ENCODE measurements at places on chromosomes 12 and 14.

DNA sequence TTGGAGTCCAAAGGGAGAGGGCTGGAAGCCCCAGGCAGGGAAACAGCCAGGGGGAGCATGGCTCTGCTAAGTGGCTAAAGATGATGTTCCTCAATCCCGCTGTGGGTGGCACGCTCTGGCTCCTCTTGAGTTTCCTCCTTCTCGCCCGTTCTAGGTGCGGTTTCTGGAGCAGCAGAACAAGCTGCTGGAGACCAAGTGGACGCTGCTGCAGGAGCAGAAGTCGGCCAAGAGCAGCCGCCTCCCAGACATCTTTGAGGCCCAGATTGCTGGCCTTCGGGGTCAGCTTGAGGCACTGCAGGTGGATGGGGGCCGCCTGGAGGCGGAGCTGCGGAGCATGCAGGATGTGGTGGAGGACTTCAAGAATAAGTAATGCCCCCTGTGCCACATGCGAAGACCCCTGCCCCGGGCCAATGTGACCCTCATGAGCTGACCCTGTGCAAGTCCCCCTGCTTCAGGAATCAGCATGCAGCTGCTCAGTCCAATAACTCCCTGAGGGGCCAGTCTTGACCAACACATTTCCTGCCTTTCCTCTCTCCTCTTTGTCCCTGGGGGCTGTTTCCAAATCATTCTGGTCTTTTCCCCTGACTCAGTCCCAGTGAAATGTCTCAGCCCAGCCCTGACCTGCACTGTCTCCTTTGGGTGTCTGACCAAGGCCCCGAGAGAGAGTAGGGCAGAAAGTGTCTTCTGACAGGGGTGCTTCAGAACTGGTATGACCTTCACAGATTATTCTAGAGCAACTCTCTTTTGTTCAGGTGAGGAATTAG is 2.1 kb downstream of the KRT7 start:
- DNase-seq: peak; percentile 66

- no peak for DNase-seq
Observed at GRCh38 chr12:19709889-19710288, 270.6 kb downstream of the AEBP2 start.

DNA sequence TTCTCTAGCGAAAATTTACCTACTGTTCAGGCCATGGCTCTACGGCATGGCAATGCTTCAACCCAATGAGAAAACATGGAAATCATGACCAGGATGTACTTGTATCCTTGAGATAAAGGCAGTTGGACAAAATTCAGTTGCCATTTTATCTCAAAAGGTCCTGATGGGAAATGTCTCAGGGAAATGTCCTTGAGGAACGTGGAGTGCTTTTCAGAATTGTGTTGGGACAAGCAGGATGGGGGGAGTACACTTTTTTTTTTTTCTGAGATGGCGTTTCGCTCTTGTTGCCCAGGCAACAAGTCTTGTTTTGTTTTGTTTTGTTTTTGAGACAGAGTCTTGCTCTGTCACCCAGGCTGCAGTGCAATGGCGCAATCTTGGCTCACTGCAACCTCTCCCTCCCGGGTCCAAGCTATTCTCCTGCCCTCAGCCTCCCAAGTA is 86.8 kb upstream of the EIF5 start:
- no peak for DNase-seq

GRCh38 chr14:28467611-28468010 is 299.0 kb upstream of the FOXG1 start:
- DNase-seq: no peak

GRCh38 chr12:93706824-93707223 is 29.6 kb downstream of the CRADD start:
- DNase-seq: peak; percentile 62

DNA sequence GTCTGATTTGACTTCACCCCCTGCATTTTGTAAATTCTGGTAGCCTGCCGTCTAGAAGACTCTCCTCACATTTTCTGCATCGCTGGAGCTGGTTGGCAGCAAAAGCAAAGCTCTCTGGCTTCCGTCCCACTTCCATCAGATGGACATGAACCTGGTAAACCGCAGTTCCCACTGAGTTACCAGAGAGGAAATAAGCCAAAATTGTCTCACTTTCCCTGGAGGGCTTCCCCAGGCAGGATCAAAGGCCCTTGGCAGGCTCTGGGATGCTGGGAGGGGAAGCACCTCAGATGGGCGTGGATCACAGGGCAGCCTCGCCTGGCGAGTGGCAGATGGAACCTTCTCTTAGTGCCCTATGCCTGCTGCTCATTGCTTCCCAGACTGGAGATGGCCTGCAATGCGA is 243.5 kb downstream of the TMEM132C start:
- DNase-seq: no peak

DNA sequence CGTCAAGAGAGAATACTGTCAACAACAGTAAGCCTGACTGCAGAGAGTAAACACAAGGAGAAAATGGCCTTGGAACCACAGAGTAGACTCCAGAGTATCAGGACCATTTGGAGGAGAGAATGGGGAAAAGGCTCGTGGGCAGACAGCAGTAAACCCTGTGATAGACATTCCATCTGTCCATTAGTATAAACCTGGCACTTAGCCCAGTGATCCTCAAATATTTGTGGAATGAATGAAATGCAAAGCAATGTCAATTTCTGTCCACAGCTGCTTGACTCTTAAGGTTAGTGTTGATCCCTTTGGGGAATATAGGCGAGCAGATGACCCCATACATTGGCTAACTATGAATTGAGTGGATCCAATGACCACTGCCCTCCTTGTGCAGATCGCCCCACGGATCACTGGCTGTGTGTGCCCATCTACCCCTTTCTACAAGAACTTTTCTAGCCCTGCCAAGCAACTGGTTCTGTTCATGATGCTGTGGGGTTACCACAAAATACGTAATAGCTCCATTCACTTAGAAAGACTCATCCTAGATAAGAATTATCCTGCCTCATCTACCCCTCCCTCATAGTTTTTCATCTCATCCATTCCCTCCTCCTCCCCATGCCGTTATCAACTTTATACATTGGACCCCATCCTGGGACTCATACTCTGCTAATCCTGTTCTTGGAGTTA is 846.8 kb downstream of the NRXN3 start:
- peak; percentile 73 for DNase-seq

Data from fibroblast of gingiva (primary cell).